ENCODE measurements at places on chromosomes 12 and 14.

- no peak for DNase-seq
Measured at GRCh38 chr14:32396885-32397284, 67.8 kb downstream of the AKAP6 start.

GRCh38 chr12:1091350-1091749 is 100.3 kb downstream of the ERC1 start:
- DNase-seq, result no peak

GRCh38 chr14:29274890-29275596 is 508.5 kb downstream of the FOXG1 start:
- no peak for DNase-seq

DNA sequence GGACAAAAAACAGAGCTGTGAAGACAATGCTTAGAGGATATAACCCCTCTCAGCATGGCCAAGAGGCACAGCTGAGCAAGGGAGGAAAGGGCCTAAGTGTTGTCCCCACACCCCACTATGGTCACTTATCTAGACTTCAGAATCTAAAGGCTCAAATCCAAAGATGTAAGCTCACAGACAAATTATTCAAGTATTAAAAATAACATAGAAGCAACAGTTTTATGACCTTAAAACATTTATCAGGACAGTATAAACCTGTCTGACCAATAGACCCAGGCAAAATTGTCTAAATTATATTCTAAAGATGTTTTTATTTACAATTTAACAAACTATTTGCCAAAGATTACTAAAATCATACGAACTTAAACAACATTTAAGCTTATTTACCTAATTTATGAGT is 28.1 kb upstream of the PRICKLE1 start:
- DNase-seq, result no peak

GRCh38 chr14:105199093-105199492 is 18.0 kb upstream of the NUDT14 start:
- no peak for DNase-seq

DNA sequence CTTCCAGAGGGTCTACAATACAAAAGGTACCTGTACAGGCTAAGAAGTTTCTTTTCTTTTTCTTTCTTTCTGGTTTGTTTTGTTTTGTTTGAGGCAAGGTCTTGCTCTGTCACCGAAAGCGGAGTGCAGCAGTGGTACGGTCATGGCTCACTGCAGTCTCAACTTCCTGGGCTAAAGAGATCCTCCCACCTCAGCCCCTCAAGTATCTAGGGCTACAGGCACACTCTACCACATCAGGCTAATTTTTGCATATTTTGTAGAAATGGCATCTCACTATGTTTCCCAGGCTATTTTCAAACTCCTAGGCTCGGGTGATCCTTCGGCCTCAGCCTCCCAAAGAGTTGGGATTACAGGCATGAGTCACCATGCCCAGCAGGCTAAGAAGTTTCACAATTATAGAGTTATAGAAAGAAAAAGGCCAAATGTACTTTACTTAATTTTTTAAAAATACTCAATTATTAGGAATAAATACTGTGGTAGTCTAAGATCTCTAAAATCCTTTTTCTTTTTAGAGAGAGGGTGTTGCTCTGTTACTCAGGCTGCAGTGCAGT is 3.0 kb upstream of the PIGH start:
- no peak for DNase-seq

DNA sequence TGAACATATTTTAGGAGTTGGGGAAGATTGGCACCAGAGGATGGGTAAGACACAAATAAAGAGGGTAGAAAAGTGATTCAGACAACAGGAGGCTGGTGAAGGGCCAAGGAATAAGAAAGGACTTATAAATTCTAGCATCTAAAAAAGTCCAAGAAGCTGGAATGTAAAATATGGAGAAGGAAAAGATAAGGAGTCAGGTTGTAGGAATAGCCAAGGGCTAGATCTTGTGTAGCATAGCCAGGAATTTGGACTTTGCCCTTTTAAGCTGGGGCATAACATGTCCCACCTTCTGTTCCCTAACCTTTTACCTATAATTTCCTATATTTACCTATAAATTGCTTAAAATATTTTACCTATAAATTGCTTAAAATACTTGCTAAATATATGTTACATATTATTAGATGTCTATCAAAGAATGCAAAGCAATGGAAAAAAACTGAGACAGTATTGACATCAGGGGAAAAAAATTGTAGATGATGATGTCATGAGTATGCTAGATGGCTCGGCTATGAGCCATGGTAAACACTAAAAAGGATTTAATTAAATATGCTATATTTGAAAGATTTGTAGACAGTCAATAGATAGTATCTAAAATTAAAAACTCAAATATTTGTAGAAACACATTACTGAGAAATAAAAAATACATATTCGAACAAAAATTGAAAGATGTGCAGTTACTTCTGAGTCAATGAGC is 99.7 kb upstream of the PLEKHG7 start:
- DNase-seq, result no peak

DNA sequence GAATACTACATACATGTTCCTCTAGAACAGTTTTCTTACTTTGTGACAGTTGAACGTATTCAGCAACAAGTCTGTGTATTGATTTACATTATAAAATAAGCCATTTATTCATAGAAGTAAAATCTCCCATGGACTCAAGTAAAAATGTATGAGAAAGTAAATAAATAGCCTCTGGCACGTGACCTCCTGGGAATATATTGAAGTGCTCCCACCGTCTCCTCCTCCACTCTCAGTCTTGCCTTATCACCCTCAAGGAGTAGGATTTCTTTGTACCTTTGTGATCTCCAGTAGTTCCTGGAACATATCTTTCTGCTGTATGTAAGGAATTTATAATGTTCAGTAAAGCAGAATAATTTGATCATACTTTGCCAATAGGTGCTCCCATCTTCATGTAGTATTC is 90.9 kb downstream of the DIP2B start:
- DNase-seq, result no peak

DNA sequence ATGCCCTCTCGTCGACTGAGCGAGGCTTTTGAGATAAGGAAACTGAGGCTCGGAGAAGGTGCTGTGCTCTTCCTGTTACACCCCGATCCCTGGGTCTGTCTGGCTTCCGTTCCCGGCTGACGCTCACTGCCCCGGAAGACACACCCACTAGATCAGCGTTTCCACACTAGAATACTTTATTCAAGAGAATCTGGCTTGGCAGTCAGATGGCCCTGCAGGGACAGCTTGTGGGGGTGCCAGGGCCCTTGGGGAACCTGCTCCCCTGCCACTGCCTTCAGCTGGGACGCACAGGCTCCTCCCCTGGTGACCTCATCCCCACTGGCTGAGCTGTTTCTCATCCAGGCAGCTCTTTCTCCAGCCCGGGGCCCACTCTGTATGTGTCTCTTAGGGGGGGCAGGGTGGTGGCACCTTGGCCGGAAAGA is 13.7 kb downstream of the PGF start:
- DNase-seq, result no peak

DNA sequence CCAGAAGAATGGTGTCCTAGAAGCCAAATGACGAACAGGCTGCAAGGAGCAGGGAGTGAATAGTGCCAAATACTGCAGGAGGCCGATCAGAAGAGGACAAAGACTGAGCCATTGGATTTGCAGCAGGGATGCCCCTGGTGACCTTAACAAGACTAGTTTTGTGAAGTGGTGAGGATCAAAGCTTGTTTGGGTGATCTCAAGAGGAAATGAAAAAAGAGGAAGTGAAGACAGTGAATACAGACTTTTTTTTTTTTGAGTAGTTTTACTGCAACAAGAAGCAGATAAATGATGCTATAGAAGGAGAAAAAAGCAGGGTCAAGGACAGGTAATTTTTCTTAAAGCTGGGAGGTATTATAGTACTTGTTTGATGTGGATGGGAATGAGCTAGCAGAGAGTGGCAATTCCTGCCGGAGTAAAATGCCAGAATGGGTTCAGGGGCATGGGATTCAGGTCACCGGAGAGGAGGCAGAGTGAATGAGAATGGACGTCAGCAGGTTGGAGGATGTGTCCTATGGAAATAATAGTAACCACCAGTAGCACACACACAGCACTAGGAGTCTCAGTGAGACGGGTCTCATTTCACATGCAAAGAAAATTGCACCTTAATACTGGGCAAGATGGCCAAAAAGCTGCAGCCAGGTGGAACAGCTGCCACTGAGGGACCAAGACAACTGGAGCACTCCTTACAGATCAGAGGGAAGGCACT is 345.8 kb upstream of the CCDC196 start:
- no peak for DNase-seq
